ENCODE measurements at places on chromosomes 3 and 15. TPM values are rescaled to one million over a fixed set of nuclear protein-coding genes. Genes with fewer than 3 reads are reported as not detected.

DNA sequence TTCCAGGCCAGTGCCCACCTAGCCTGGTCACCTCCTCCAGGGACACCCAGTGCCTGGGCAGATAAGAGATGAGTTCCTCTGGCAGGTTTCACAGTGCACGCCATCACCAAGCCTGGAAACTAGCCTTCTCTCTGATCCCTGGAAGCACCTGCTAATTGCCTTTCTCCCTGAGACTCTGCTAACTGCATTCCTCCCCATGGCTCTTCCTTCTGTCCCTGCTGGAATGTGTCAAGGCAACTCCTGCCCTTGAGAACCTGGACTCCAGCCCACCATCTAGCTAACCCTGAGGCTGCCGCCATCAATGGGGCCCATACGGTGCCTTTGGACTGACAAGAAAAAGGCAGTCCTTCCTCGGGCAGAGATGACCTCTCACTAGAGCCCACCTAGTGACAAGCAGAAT, 18.5 kb downstream of the VIPR1 start:
- H3K4me1 ChIP-seq = no peaks in the 10 kb centered on the region
- no peak for DNase-seq

DNA sequence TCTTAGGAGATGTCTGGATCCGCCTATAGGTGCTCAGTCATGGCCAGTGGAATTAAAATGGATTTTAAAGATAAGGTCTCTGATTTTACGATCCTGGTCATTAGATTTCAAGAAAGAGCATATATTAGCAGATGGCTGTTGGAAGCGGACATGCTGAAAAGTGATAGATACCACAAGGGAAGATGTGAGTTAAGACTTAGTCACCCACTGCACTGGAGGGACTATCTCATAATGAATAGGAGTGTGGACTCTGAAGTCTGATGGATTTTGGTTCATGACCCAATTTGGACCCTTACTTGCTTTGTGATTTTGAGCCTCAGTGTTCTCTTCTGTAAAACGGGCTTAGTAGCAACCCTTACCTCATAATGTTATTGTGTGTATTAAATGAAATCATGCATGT, 214.7 kb downstream of the CHST2 start:
- no peaks in the 10 kb centered on the region for H3K36me3 ChIP-seq
- H3K27me3 ChIP-seq = no peaks in the 10 kb centered on the region
- H3K4me3 ChIP-seq = no peak overlapping the region
- peaks cover 31% of the 10 kb centered on the region for H3K4me1 ChIP-seq
- H3K27ac ChIP-seq = no peak overlapping the region

DNA sequence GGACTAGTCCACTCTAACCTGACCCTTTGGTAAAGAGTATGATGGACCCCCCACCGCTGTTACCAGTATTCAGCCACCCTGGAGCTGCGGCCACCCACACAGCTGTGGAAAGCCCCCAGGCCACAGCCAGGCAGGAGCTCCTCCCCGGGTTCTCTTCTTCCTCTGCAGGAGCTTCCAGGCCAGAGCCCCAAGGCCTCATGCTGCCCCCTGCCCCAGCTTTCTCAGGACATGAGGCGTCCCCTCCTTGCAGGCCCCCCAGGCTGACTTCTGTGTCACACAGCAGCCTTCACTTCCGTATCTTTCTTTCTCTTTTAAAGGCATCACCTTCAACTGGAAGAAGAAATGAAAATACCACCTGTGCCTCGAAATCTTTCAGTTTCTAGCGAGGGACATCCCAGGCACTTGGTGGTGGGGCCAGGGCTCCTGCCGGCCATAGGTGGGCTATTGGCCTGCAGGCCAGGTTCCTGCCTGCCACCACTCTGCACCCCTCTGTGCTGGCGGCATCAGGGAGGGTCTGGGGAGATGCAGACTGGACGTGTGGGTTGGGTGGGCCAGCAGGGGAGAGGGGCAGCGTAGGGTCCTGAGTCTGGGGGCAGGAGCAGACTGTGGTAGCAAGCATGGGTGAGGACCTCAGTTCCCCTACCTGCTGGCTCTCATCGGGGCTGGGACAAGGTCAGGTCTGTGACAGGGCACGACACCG, 19.9 kb downstream of the KLF13 start:
- peaks cover 8% of the 10 kb centered on the region for H3K4me1 ChIP-seq
- no peaks in the 10 kb centered on the region for H3K27me3 ChIP-seq

DNA sequence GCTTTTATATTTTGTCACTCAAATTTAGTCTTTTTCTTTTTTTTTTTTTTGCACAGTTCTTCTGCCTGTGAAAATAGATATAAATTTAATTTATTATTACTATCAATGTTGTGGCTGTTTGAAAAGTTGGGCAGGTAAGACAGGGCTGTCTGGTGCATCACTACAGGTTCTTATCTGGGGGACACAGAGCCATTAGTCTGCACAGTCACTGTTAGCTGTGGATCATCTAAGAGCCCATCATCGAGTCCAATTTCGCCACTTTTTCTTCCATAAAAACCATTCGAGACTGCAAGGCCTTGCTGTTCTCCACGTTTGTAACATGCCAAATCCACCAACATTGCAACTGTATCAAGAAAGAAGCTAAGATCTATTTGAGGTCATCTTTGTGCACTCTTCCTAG, 325.6 kb upstream of the UMPS start:
- H3K4me3 ChIP-seq = no peak overlapping the region
- H3K36me3 ChIP-seq = peaks cover 12% of the 10 kb centered on the region
- no peak for DNase-seq
- H3K4me1 ChIP-seq = peaks cover 35% of the 10 kb centered on the region
- no peaks in the 10 kb centered on the region for H3K27me3 ChIP-seq

DNA sequence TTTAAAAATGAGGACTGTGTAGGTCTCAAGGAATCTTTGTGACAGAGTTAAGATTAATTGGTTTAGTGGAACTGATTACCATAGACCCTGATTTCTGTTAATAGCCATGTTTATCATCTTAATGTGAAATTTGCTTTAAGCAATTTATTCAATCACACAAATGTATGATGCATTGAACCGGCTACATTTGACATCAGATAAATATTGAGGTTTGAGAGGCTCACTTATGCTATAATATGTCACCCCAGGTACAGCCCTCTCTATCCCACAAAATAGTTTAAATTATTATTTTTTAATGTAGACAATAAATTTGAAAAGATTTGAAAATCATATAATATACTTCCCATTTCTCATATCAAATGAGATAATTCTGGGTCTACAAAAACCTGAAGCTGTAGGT, 413.3 kb downstream of the NAALADL2 start:
- no peak for DNase-seq
- no peak overlapping the region for H3K27ac ChIP-seq

DNA sequence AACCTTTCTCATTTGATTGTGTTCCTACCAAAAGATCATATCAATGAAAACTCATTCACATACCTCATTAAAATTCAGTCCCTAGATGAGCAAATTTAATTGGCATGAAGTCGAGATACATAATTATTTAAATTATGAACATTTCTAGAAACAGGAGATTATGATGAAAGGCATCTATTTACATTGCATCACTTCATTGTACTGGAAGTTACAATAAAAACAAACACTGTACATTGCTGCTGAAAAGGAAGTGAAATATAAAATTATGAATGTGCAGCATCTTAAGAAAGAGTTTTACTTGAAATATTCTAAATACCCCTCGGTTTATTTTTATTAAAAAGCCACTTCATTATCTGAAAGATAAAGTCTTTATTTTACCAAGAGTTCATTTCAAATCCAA, 163.4 kb upstream of the ZNF385D start:
- H3K4me1 ChIP-seq = peaks cover 20% of the 10 kb centered on the region
- no peaks in the 10 kb centered on the region for H3K36me3 ChIP-seq
- no peak for DNase-seq
- peak overlapping the region; percentile 60 for H3K27ac ChIP-seq
- H3K27me3 ChIP-seq = no peaks in the 10 kb centered on the region
- H3K4me3 ChIP-seq = no peak overlapping the region

DNA sequence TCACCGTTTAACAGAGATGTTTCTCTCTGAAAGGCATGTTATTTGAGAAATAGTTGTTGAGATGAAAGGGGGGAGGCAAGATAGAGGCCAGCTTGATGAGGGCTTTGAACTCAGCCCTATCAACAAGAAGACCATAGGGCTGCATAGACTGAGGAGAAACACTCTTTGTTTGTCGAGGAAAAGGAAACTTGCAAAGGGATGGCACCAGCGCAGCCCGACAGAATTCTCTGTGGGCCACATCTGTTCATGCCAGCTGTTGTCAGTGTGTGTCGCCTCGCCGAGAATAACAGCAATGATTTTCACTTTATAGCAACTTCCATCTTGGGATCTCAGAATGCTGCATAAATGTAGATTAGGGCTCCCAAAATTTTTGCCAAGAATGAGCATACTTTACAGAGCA, 478.3 kb upstream of the TPRG1 start:
- no peaks in the 10 kb centered on the region for H3K36me3 ChIP-seq
- no peak for DNase-seq
- no peaks in the 10 kb centered on the region for H3K27me3 ChIP-seq
- no peak overlapping the region for H3K27ac ChIP-seq
- no peaks in the 10 kb centered on the region for H3K4me1 ChIP-seq

DNA sequence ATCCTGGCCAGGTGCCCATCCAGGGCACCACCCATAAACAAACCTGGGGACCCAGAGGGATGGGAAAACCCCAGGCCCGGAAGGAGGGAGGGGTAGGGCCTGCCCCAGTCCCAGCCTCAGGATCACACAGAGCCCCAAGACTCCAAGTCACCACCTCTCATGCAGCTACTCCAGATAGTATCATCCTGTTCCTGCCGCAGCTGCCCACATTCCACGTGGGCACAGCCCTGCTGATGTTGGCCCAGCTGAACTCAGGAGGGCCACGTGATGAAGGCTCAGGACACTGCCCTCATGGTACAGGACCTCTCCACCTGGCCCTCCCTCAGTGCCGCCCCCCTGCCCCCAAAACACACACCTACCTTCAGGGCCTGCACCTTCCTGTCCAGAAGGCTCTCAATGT, 69.5 kb downstream of the CACNA2D2 start:
- no peak overlapping the region for H3K4me3 ChIP-seq
- peaks cover 4% of the 10 kb centered on the region for H3K27me3 ChIP-seq
- no peaks in the 10 kb centered on the region for H3K36me3 ChIP-seq
- no peak overlapping the region for H3K27ac ChIP-seq
- DNase-seq = no peak
- peaks cover 17% of the 10 kb centered on the region for H3K4me1 ChIP-seq

DNA sequence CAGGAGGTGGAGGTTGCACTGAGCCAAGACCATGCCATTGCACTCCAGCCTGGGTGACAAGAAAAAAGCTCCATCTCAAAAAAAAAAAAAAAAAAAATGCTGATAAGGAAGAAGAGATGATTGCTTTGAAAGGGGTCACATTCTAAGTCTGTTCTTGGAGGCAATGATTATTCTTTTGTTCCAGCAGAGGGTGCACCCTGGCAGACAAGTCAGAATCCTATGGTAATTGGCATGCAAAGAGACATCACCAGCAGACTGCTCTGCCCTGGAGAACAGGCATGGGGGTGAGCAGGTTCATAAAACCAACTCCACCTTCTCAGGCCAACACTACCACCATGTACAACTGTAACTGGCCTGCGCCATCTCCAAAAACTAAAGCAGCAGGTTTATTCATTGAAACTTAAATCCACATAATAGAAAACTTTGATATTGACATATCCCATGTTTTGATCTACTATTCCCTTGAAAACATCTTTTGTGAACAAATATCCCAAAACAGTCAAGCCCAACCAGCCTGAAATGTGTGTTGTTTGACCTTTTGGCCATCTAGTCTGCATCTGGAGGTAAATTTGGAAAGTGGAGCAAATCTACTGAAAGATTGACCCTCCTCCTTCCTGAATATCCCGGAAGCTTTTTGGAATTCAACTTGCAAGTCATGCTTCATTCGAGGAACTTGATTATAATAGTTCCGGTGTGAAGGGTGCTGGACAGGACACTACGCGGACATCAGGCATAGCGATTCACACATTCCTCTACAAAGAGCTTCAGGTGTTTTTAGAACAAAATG, 100.3 kb downstream of the MECOM start:
- no peaks in the 10 kb centered on the region for H3K4me1 ChIP-seq
- H3K27me3 ChIP-seq = no peaks in the 10 kb centered on the region
- DNase-seq = no peak
- no peaks in the 10 kb centered on the region for H3K36me3 ChIP-seq
- no peak overlapping the region for H3K4me3 ChIP-seq
- H3K27ac ChIP-seq = no peak overlapping the region

DNA sequence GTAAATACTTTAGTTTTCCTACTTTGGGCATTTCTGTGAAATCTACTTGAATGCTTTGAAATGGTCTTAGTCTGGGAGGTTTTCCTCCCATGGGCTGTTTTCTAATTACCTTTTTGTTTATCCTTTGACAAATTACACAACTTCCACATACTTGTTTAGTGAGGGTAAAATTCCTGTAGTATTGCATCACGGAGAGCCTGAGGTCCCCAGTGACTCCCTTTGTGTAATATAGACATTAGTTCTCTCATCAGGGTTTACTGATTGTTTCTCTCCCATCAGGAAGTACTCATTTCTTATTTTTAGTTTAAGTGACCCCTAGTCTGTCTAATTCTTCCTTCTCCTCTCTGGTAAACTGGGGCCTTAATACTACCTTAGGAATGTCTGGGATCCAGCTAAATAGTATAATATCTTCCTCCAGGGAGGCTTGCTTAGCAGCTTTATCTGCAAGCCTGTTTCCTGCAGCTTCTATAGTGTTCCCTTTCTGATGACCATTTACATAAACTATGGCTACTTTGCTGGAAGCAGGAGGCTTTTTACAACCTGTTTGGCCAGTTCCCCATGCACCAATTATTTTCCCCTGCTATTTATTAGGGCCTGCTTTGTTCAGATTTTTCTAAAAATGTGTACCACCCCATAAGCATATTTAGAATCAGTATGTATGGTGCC, 87.2 kb upstream of the XCR1 start:
- H3K27me3 ChIP-seq = no peaks in the 10 kb centered on the region
- no peak overlapping the region for H3K4me3 ChIP-seq
- no peak for DNase-seq
- H3K4me1 ChIP-seq = peaks cover 10% of the 10 kb centered on the region

GRCh38 chr3:139655909-139656595, 21.7 kb downstream of the NMNAT3 start:
- no peak for DNase-seq
- peak overlapping the region; percentile 70 for H3K27ac ChIP-seq
- H3K4me1 ChIP-seq = peaks cover 31% of the 10 kb centered on the region

- peaks cover 12% of the 10 kb centered on the region for H3K4me1 ChIP-seq
- H3K36me3 ChIP-seq = peaks cover 12% of the 10 kb centered on the region
- no peak for DNase-seq
- no peak overlapping the region for H3K4me3 ChIP-seq
- H3K27ac ChIP-seq = no peak overlapping the region
Measured at GRCh38 chr3:186802701-186803100, 3.6 kb downstream of the RFC4 start.

Gene ATP13A4
- 2.0 TPM for total RNA-seq

Gene ZNF621
- 32.0 TPM for total RNA-seq

Gene SCN5A
- 1.8 TPM for total RNA-seq

Gene FGF12
- 0.97 TPM for total RNA-seq

Gene ONECUT1
- 0.18 TPM for total RNA-seq

Gene NGLY1
- 32.7 TPM for total RNA-seq

Gene GPR27
- 13.4 TPM for total RNA-seq

Gene TERB2
- total RNA-seq = not detected

Gene MUSTN1
- not detected for total RNA-seq

Data from mesothelial cell of epicardium (in vitro differentiated cells).